ENCODE measurements at places on chromosomes 11 and 22. TPM values are rescaled to one million over a fixed set of nuclear protein-coding genes. Genes with fewer than 3 reads are reported as not detected.

- H3K27me3 ChIP-seq: peaks cover 7% of the 10 kb centered on the region
- peaks cover 3% of the 10 kb centered on the region for H3K36me3 ChIP-seq
- no peak overlapping the region for H3K27ac ChIP-seq
- DNase-seq: peak; percentile 35
- H3K4me3 ChIP-seq: no peak overlapping the region
Measured at GRCh38 chr22:36052505-36052941, 23.9 kb upstream of the RBFOX2 start.

DNA sequence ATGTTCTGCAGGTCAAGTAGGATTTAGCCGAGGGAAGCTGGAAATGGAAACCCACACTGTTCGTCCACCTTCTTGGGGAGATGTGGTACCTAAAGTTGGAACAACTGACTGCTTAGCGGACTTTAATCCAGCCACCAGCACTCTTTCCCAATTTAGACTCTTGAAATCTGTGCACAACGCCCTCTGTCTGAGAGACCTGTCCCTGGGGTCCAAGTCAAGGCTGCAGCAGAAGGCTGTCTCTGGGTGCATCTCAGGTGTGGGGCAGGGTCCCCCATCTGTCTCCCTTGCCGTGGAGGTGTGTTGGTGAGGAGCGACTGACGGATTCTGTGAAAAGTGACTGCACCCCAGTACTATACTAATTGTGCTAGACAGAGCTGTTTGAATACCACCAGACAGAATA lies 168.2 kb upstream of the CADM1 start:
- H3K27ac ChIP-seq: no peak overlapping the region
- H3K36me3 ChIP-seq: no peaks in the 10 kb centered on the region

DNA sequence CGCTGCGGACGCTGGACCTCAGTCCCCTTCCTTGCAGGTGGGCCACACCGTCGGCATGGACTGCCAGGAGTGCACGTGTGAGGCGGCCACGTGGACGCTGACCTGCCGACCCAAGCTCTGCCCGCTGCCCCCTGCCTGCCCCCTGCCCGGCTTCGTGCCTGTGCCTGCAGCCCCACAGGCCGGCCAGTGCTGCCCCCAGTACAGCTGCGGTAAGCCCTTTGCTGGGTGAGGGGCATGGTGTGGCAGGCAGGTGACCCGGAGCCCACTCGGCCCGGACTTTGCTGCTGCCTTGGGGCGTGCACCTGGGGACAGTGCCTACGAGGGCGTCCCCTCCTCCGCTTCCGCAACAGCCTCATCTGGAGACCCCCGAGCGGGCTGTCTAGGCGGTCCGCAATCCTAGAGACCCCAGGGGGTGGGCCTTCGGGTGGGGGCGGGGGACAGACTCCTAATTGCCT lies 25.4 kb upstream of the MUC5B start:
- DNase-seq: no peak
- no peaks in the 10 kb centered on the region for H3K36me3 ChIP-seq
- no peak overlapping the region for H3K4me3 ChIP-seq
- no peak overlapping the region for H3K27ac ChIP-seq

DNA sequence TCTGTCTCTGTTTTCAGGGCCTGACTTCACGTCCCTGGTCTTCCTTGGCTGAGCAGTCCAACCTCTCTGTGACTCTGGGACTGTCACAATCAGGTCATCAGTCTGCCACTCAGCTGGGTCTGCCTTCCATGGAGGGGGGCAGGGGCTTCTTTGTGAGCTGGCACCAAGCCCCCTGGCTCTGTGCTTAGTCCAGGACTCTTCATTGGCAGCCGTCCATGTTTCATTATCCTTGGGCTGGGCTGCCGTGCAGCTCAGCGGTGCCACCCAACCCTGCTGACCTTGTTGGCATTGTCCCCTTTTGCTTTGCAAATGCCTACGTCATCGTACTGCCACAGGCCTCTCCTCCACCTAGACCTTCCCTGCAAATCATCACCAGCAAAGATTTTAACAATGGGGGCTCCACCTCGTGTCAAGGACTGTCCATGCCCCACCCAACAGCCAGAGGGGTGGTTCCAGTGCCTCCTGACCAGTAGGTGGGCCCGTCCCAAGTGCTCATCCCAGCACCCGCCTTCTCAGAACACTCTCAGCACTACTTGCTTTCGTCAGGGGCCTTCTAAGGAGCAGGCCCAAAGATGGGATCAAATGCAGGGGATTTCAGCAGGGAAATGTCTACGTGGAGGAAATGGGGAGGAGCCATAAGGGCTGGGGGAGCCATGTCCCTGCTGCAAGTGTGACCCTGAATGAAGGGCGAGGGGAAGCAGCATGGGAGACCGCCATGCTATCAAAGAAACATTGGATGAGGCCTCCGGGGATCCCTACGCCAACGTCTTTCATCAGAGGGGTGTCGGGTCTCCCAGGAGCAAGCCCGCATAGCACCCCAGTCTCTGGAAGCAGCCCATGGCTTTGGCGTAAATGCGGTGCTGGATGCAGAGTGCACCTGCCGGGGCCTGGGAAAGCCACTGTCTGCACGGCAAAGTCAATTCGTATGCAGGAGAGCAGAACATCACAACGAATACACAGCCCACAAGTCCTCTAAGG lies 18.2 kb downstream of the KRTAP5-6 start:
- no peak overlapping the region for H3K27ac ChIP-seq
- H3K27me3 ChIP-seq: peaks cover 4% of the 10 kb centered on the region
- H3K4me3 ChIP-seq: no peak overlapping the region
- H3K36me3 ChIP-seq: no peaks in the 10 kb centered on the region
- H3K4me1 ChIP-seq: no peaks in the 10 kb centered on the region
- DNase-seq: no peak

DNA sequence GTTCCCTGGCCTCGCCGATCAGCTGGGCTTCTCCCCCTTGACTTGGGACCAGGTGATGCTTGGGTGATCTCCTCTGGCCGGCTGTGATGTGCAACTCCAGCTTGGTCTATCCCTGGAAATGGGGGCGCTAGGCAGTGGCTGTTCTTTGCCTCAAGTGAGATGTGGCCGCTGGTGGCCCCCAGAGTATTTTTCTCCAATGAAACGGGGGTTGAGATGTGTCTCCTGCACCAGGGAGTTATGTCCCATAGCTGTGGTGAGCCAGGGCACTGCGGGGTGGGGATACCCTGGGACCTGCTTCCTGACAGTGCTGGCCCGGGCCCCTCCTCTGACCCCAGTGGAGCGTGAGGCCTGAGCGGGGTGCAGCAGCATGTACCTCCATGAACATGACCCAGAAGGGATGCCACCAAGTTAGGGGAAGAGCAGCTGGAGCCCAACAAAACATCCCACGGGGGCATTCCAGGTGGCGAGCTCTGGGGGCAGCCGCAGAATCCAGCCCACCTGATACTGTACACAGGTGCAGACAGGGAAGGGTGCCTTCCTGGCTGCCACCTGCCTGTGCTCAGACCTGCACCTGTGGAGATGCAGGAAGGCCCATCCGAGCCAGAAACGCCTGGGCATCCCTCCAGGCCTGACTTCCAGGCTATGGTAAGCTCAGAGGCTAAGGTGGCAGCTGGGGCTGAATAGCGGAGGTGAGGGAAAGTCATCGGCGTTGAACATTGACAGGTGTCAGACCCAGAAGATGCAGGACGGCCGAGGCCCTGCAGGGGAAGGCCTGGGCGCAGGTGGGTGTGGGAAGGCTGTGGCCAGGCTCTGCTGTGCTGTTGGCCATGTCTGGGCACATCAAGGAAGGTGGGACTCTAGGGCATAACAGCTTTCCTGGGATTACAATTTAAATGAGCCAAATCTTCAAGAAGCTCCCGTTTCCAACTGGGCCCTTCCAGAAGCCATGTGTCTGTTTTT lies 97.3 kb downstream of the CTTN start:
- no peak overlapping the region for H3K4me3 ChIP-seq
- no peaks in the 10 kb centered on the region for H3K4me1 ChIP-seq
- H3K27ac ChIP-seq: no peak overlapping the region
- no peaks in the 10 kb centered on the region for H3K27me3 ChIP-seq
- no peaks in the 10 kb centered on the region for H3K36me3 ChIP-seq

- DNase-seq: no peak
- H3K36me3 ChIP-seq: no peaks in the 10 kb centered on the region
- peaks cover 10% of the 10 kb centered on the region for H3K4me1 ChIP-seq
Measured at GRCh38 chr22:35913925-35914324, 114.7 kb downstream of the RBFOX2 start.

Gene CREB3L1
- total RNA-seq: not detected

Gene KRTAP5-1
- not detected for total RNA-seq

Gene CDC45
- total RNA-seq: 130 TPM

Gene C1QTNF4
- not detected for total RNA-seq

Gene SLC22A24
- not detected for total RNA-seq

Gene CCDC116
- 0.27 TPM for total RNA-seq

Gene SLC2A11
- 8.9 TPM for total RNA-seq

Measured in activated CD4-positive, alpha-beta memory T cell treated with anti-CD3 and anti-CD28 coated beads for 36 hours (primary cell).